ENCODE measurements at places on chromosomes 4 and X.

- DNase-seq = no peak
These were observed 146.9 kb upstream of the FGF13 start for GRCh38 chrX:138858438-138858837.

DNA sequence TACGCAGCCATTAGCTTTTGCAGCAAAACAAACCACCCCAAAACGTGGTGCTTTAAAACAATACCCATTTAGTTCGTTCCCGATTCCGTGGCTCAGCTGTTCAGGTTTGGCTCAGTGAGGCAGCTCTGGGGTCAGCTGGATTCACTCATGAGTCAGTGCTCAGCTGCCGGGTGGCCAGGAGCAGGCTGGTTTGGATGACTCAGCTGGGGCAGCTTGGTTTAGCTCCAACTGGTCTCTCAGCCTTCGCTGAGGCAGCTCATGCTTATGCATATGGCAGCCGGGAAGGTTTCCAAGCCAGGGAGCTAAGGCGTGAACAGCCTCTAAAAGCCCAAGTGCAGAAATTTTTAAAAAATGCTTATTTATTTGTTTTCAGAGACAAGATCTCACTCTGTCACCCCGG, 13.3 kb upstream of the CD99 start:
- peak; percentile 84 for DNase-seq

DNA sequence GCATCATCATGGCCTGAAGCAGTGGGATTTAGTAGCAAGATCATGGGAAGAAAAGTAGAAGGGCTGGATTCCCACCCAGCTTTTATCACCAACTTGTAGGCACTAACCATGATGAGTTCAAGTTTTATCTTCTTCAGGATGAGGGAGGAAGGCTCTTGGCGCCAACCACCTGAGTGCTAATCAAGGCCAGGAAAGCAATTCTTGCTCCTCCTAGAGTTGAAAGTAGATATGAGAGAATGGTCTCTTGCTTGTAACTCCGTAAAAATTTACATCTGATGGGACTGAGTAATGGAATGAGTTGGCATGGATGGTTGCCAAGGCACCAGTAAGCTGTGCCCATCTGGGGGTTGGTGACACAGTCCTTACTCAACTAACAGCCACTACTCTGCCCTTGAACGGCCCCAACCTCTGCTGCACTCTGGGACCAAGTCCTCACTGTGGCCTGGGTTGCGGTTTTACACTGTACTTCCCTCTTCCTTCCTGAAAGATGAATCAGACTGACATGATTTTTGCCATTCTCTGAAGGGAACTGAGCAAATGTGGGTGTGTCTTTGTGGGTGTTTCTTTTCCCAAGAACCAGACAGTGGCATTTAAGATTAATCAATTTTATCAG, 39.4 kb upstream of the NDP start:
- no peak for DNase-seq

DNA sequence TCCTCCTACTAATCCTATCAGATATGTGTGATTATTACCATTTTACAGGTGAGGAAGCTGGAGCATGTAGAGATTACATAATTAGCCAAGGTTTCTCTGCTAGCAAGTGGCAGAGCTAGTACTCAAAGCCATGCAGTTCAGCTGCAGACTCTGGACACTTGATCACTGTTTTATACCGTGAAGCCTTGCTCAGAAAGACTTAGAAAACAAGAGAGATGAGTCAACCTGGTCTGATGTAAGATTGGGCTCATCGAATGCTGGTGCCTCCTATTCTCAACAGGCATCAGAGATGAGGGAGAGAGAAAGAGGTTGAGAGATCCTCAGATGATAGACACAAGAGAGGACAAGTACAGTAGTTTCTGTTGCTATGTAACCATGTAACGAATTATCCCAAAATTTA, 19.0 kb upstream of the PDE5A start:
- no peak for DNase-seq

- no peak for DNase-seq
These were observed 73.1 kb downstream of the GASK1B start for GRCh38 chr4:158099686-158100085.

DNA sequence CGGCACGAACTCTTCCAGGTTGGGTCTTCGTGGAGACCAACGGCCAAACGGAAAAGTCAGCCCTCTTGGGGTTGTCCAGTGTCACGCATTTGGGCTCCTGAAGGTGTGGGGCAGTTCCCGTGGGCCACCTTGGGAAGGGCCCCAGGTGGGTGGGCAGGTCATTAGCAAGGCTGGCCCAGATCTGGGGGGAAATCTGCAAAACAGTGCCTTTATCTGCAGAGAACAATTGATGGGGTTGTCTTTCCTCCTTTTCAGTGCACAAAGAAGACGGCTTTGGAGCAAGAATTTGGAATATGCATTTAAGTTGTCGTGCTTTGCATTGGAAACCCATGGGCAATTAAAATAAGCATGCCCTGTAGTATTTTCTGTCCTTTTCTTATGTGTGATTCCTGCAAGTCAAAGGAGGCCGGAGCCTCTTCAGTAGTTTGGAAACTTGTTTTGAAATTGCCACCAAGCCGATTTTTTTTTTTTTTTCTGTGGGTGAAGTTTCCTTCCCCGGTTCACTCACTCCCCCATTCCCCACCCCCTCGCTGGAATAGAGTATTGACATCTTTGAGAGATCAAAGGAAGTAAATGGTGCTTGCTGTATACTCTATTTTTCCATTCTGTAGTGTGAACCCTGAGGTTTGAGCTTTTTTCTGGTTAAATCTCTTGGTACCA, 9.8 kb downstream of the ZIC3 start:
- no peak for DNase-seq

GRCh38 chr4:109947457-109947856, 34.8 kb downstream of the EGF start:
- DNase-seq = no peak

DNA sequence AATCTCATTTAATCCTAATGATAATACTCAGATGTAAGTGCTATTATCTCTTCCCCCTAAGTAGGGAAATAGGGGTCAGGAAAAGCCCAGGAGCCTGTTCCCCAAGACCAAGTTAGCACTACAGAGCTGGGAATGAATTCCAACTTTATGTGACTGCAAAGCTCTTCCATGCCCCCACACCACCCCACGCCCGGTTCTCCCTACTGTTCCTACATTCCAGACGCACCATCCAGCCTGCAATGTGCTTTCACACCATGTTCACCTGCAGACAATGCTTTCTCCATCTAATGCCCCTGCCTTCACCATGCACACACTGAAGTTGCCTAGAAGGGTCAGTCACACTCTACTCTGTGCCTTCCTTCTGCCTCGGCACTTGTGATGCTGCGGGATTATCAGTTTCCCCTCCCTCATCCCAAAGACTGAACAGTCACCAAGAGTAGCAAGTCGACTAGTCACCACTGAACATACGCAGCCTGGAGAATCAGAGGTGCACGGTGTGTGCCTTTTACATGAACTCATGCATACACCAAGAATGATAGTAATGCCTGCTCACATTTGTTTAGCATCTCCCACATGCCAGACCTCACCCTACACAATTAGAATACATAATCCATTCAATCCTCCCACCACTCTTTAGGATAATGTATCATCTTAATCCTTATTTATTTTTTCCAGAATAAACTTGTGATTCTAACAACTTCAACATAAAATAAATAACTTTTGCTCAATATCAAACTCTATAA, 14.2 kb downstream of the SORBS2 start:
- DNase-seq = no peak

DNA sequence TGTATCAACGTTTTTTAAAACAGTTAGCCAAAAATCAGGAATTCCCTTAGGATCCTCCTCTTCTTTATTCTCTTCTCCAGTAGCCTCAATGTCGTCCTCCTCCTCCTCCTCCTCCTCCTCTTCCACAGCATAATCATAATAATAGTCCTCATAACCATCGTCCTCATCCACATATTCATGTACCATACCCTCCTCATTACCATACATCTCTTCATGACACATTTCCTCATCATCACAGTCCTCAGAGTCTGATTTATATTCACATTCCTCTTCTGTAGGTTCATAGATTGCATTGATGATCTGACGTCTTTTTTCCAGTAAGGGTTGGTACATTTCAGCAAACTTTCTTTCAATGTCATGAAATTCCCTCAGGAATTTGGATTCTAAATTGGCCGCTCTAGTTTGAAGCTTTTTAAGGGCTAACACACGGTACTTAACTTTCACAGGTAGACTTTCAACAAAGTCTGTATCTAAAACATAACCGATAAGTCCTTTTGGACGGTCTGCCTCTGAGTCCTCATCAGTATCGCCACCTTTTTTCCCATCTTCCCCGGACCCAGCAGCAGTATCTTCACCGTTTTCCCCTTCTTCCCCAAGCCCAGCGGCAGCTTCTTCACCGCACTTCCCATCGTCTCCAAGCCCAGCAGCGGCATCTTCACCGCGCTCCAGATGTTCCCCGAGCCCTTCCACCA, 771 bp downstream of the NAP1L2 start:
- no peak for DNase-seq

DNA sequence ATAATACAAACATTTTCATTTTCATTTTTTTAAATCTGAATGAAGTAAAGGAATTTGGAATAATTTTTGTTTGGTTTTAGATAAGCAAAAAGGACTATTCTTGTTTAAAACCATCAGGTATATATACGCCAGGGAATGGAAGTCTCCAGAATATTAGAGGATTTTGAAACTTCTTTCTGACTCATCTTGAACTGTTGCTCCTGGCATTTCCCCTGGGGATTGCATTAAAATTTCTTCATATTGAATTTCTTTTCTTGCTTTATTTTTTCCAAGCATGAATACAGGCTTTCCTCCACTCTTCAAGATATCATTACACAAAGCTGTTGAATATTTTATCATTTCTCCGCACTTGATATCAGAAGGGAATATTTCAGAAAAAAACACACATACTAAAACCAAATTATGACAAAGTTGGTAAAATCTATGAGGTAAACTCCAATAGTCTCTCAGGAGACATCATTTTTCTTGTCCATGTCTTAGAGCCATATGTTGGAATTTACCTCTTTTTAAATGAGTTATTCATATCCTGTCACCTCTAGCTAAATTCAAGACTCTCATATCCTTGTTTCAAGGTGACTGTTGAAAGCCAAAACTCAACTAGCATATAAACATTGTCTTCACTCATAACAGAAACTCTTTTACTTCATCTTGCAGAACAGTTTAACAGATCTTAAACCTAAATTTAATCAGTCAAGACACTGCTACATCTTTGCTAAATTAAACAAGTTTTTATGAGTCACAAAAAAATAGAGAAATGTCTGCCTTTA, 20.7 kb upstream of the CSN1S1 start:
- no peak for DNase-seq

- DNase-seq = no peak
These were observed 129.6 kb downstream of the DHRSX start for GRCh38 chrX:2371026-2371711.

DNA sequence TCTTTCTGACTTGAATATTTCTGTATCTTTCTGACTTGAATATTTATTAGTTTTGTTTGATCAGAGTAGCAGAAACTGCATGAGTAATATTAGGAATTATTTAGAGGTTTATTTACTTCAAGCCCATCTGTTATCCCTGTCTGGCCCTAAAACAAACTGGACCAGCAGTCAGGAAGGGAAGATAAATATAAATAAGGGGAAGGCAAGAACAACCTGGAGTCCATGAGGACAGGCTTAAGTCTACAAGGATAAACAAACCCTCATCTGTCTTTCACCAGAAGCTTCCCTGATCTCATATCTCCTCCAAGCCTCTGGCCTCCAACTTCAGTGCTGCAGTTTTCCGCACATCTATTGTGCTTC, 524.9 kb downstream of the CENPC start:
- DNase-seq = no peak

DNA sequence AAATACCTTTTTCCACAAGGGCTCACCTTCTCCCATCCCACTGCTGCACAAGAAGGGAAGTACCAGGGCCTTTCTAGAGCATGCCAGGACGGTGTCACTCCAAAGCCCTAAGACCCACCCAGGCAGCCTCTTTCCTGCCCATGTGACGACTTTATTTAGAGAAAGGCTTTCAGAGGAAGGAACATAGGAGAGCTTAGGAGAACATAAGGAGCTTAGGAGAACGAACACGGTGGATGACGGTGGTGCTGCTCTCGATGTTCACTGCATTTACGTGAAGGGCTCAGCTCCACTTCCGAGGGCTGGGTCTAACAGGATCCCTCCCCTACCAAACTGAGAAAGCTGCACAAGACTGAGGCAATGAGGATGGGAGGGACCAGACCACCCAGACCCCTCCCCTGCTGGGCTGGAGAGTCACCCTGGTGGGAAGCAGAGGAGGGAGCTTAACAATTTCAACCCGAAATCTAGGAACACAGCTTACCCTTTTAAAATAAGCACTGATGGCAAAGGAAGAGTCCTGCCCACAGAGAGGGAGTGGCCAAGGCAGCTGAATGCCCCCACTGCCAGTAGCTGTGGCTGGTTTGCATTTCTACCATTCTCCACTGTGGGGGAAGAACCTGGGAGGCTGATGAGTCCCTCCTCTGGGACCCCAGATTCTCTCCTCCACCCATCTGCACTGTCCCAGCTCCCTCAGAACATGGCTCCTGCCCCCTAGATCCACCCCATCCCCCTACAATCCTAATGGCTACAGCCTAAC, 29.8 kb downstream of the ZFYVE28 start:
- no peak for DNase-seq

- no peak for DNase-seq
These were observed 515.1 kb downstream of the TECRL start for GRCh38 chr4:63894161-63894560.

- DNase-seq = no peak
These were observed 39.2 kb upstream of the ARHGAP6 start for GRCh38 chrX:11704725-11705495.

DNA sequence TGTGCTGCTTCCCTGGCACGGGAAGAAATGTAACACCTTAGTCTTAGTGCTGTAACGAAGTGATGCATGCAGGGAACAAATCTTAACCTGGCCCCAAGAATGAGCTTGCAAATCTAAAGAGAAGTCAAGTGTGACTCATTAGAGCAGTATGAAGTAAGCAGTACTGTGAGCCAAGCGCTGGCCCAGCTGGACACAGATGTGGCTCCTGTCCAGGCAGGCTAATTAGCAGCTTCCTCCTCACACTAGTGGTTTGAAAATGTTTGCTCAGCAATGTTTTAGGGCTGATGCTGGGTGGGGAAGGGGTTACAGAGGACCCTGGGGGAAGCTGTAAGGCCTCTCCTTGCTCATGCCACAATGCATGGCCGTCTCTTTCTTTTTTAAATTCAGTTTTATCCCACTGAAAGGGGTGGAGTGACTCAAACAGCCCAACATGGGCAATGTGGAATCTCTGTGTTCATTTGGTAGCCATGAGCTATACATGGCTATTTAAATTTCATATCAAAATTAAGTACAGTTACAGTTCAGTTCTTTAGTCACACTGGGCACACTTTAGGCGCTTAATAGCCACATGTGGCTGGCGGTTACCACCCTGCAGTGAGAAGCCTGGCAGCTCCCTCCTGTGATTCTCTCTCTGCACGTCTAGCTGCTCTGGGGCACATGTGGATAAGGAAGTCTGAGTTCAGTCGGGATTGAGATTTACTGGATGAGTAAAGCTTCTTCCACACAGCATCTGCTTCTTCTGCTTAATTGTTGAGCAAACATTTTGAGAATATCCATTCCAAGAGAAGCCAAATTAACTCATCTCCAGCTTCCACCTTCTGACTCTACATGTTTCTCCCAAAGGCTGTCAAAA, 48.8 kb downstream of the MAP7D2 start:
- DNase-seq = peak; percentile 77

GRCh38 chr4:17561195-17561909, 15.6 kb upstream of the LAP3 start:
- DNase-seq = no peak

GRCh38 chr4:6574747-6575502, at the start of gene MAN2B2:
TSS of gene MAN2B2 (plus strand) at chr4:6575189. CDS start at chr4:6575211, 22 bp downstream.
- DNase-seq = peak; percentile 83

GRCh38 chr4:69974631-69975030, 9.1 kb upstream of the CSN2 start:
- no peak for DNase-seq
